ENCODE measurements at places on chromosomes 12 and 14.

- DNase-seq, result no peak
These were observed 445.7 kb downstream of the DAD1 start for GRCh38 chr14:22143363-22143762.

DNA sequence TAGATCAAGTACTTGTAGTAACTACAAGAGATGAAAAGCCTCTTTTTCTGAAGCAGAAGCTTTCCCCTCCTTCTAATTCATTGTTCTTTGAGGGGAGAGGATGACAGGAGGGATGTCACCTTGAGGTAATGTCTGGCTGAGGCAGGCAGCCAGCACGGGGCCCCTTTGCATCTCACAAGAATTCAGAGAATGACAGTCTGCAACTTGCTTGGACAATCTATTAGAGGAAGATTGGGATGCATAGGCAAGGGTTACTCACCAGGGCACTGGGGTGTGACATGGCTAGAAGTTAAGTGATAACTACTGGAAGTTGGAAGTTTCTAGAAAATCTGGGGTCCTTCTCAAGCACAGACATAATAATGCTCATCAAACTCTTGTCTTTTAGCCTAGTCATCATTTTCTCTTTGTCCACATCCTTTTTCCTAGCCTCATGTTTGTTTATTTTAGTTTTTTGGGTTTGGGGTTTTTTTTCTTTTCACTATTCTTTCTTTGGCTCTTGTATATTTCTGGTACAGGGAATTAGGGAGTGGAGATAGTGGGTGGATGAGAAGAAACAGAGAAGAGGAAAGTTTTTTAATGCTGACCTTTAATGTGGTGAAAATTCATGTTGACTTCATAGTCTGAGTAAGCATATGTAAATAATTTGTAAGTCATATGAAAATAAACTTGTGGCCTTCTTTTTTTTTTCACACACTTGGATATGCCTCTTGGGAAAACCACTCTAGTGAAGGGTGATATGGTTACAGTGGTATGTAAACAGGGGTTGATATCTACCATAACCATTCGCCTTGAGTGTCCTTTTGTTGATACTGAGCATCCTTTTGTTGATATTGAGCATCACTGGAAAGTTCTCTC lies 55.1 kb downstream of the TTLL5 start:
- no peak for DNase-seq

DNA sequence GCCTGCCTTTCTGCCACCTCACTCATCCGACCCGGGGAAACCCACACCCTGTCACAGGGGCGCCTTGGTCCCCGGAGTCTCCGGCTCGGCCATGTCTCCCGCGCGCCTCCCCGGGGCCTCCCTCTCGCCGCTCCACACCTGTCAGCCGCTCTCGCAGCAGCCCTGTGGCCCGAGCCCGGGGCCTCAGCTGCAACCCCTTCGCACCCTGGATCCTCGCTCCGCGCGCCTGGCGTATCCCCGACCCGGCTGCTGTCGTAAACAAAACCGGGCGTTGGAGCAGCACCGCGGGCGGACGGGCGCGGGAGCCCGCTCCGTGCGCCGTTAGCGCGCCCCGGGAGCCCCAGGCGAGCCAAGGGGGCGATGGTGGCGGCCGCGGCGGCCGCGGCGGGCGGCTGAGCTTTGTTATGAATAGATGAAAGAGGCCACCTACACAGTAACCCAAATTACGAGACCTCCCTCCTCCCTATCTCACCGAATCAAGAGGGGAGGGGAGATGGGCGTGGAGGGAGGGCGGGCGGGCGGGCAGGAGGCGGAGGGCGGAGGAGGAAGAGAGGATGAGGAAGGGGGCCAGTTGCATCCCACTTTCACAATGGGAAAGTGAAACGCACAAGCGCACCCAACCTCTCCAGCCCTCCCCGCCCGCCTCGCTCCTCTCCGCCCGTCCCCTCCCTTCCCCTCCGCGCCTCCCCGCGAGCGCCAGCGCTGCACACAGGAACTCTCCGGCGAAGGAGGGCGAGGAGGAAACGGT lies at the start of gene PLXNC1:
Gene PLXNC1 (plus strand): TSS at position 587 of the 748 bp plus-strand sequence. CDS start 395 bp downstream, outside the sequence.
- peak; percentile 47 for DNase-seq

- DNase-seq, result peak; percentile 68
These were observed 24.1 kb upstream of the PLEKHG3 start for GRCh38 chr14:64680013-64680713.

- no peak for DNase-seq
These were observed 3.9 kb upstream of the GSC start for GRCh38 chr14:94773655-94774343.

- no peak for DNase-seq
These were observed 16.5 kb downstream of the NPC2 start for GRCh38 chr14:74476607-74477006.

GRCh38 chr12:15534322-15534721 lies 212.0 kb downstream of the PTPRO start:
- DNase-seq, result no peak

DNA sequence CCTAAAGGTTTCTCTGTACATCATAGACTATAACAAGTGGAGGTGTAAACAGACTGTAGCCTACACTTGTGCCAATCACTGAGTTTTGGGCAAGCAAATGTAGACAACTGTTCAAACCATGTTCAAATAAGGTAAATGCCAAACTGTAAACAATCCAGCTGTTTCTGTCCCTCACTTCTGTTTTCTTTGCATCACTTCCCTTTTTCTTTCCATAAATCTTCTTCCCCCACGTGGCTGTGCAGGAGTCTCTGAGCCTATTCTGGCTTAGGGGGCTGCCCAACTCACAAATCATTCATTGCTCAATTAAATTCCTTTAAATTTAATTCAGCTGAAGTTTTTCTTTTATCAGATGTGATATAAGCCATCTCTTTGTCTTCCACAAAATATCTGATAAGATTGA lies 65.1 kb upstream of the CPM start:
- DNase-seq, result no peak

GRCh38 chr12:47824635-47825034 lies 4.9 kb upstream of the HDAC7 start:
- no peak for DNase-seq

- no peak for DNase-seq
These were observed 154.9 kb downstream of the ASCL4 start for GRCh38 chr12:107929436-107929835.

GRCh38 chr14:94646066-94646465 lies 33.9 kb downstream of the SERPINA3 start:
- no peak for DNase-seq

GRCh38 chr12:68011882-68012207 lies 22.6 kb downstream of the IFNG-AS1 start:
- no peak for DNase-seq

- DNase-seq, result peak; percentile 36
These were observed 686 bp downstream of the B4GALNT1 start for GRCh38 chr12:57632073-57632957.

- no peak for DNase-seq
These were observed 15.0 kb upstream of the AMIGO2 start for GRCh38 chr12:47094804-47095203.

- DNase-seq, result peak; percentile 16
These were observed 602.9 kb downstream of the DIO2 start for GRCh38 chr14:79608446-79608845.

- no peak for DNase-seq
These were observed 23.4 kb downstream of the FBXO34 start for GRCh38 chr14:55294603-55295002.
